NCI-H2107 (cell line): ENCODE measurements at places on chromosomes 2 and 18.

DNA sequence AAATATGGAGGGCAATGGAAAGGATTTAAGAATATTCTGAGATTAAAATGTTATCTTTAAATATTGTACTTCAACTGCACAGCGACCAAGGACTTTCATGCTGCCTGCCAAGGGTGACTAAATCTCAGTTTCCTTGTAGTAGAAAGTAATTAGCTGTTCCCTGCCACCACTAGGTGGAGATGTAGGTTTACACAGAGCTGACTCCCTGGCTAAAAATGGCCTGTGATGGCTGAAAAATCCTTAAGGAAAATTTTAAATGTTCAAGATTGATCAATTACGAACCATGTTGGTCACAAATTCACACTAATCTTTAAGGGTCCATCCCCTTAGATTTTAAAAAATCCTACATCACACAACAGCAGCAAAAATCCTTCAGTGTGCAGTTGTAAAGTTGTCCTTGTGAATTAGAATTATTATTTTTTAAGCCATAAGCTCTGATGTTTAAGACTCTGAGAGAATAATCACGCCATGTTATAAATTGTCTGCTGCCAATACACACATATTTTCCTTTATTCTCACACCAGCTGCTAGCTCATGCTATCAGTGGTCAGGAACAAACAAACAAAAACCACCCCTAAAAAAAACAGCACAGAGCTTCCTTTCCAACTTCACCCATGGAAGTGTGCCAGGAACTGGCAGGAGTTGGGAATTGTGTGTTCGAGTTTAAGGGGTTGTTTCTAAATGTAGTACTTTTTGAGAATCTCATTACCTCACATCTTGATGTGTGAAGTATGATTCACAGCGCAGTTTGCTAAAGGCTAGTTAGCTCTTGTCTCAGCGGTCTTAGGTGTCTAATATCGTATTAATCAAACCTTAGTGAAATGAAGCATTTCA is 399.8 kb downstream of the TMEM182 start:
- DNase-seq = peak; percentile 16

GRCh38 chr18:75691483-75691882 is 264.0 kb upstream of the SMIM21 start:
- no peak for DNase-seq

- no peak for DNase-seq
Observed at GRCh38 chr2:46164529-46165301, 132.5 kb upstream of the EPAS1 start.

GRCh38 chr2:47631792-47632398 is 151.1 kb upstream of the MSH6 start:
- no peak for DNase-seq

DNA sequence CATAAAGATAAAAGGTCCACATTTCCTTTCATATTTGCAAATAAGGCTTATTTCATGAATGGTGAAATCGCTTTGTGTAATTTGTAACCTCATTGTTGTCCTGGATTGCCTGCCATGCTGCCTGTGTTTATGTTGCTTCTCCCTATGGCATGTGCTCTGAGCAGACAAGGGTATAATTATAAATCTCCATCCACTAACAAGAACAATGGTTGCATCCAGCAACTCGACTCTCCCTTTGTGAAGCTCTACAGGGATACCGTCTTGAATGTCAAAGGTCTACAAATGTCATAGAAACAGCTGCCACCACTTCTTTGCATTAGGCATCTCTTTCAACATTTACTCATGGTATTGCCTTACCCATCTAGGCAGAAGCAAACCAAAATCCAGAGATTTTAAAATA is 209.6 kb downstream of the SLC8A1 start:
- peak; percentile 30 for DNase-seq
